Pancreas (tissue), 10 donors: ENCODE measurements at places on chromosomes 11 and 22.
A peak's percentile ranks its signal among the peaks of the same experiment; 100 is the strongest.

GRCh38 chr11:112778091-112778876, 182.9 kb upstream of the NCAM1 start:
- no peak for DNase-seq

DNA sequence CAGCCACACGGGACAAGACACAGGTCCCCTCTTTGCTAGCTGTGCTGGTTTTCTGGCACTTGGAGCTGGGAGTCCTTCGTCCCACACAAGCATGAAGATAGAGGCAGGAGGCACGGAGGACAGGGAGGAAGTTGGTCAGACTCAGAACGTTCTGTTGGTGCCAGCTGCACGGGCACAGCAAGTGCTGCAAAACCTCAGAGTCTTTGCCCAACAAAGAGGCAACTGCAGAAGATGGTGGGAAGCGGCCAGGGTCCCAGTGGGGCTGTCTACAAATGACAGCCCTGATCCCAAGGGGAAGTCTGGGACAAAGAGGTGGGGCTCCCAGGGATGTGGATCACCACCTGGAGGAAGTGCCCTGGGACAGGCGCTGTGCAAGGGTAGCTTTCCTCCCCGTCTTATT, 9.4 kb upstream of the OSM start:
- DNase-seq = no peak

DNA sequence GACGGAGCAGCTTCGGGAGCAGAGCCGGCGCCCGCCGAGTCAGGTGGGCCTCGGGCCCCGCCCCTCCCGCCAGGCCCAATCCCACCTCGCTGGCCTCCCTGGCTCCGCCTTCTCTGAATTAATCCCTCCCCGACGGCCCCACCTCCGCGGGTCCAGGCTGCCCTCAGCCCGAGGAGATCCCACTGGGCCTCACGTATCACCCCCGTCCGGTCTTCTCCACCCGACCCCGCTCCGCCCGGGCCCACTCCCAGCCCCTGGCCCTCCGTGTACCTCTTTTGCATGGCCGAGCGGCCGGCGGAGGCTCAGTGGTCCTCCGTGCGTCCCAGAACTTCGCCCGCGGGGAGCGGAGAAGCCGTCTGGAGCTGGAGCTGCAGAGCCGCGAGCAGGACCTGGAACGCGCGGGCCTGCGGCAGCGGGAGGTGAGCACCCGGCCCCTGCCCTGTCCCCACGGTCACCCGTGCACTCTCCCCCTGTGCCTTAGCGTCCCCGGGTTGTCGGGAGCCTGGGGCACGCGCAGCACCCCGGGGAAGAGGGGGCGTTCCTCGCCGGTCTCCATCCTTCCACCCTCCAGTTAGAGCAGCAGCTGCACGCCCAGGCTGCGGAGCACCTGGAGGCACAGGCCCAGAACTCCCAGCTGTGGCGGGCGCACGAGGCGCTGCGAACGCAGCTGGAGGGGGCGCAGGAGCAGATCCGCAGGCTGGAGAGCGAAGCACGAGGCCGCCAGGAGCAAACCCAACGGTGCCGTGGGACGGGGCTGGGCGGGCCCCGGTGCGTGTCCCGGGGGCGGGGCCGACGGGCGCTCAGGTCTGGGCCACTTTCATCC, 2.2 kb upstream of the CD151 start:
- peak; percentile 35 for DNase-seq

DNA sequence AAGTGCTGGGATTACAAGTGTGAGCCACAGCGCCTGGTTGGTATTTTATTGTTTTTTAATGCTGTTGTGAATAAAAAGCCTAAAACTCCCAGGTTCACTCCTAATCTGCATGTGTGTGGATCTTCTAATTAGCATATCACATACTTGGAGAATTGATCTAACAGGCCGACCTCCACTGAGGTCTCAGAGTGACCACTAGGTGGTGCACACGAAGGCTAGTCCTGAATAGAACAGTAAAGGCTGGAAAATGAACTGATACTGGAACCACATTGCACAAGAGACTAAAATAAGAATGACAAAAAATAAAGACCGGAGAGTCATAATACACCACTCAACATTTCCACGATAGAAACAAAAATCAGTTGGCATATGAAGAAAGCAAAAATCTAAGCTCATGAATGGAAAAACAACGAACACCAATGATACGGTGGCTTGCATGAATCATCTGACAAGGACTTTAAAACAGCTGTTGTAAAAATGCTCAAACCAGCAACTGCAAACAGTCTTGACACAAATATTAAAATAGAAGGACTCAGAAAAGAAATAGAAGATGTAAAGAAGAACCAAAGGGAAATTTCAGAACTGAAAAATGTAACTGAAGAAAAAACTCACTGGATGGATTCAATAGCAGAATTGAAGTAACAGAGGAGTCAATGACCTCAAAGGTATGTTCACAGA, 19.2 kb downstream of the PIM3 start:
- no peak for DNase-seq

DNA sequence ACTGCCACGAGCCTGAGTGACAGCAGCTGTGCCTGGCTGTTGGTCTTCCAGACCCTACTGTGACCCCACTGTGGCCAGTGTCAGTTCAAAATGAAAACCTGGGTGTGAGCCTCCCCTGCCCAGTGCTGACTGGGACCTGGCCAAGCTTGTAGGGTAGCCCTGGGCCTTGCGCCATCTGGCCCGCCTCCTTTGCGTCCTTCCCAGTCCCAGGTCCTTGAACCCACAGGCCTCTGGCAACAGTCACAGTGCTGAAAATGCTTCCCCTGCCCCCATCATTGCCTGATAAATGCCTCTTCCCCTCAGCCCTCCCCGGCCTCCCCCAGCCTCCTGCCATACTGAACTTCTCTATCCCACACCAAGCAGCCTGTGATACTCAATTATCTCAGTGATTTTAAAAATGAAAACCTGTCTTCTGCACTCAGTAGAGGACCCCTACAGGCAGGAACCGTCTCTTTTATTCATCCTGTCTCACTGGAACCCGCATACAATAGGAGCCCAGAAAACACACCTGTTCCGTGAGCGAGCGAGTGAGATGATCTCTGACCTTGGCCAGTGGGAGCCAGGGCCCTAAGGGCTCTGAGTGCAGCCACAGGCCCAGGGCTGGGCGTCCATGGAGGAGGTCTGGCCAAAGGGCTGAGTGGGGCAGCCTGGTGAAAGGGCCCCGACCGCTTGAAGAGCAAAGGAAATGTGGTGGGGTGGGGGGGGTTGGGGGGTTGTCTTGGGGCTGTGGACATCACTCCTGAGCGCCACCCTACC, 49.7 kb upstream of the TTLL12 start:
- peak; percentile 73 for DNase-seq

DNA sequence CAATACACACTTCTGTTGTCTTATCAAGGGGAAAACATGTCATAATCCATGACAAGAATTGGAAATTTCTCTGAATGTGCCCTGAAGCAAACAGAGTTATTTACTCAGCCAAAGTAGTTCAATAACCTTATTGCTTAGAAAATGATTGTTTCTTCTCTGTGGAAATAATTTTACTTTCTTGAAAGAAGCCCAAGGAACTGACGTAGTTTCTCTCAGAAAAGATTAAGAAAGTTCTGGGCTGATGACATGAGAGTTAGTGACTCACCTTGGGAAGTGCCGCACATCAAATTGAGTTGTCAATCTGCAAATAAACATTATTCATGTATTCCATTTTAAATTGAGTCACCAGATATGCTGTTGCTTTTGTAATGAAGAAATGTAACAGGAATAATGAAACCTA, 418.6 kb upstream of the LRRC4C start:
- DNase-seq = no peak

DNA sequence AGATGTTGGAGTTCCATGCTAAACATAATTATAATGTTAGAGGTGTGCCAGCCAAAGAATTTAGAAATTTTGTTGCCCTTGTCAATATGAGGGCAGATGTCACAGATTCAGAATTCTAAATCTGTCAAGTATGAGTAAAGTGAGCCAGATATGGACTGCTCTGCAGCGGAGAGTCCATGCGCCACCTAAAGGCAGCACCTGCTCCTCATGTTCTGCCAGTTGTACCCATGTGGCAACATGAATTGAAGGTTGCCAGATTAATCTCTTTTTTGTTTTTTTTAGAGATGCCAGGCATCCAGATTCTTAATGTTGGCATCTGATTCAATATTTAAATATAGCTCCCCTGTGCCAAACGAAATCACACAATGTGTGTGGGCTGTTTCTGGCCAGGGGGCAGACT, 678.6 kb upstream of the ANO5 start:
- no peak for DNase-seq

DNA sequence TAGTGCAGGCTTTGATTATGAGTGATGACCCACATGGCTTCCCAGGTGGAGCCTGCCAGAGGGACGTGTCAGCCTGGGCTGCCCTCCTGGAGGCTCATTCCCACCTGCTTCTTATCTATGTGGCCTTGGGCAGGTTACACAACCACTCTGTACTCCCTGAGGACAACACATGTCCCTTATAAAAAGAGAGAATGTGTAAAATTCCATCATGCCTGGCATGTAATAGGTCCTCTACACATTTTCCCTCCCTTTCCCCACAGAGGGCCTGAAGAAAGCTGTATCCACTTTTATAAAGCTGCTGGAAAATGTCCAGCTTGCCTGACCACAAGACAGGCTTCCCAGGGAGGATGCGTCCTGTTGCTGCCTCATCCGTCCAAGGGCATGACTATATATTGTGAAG, 55.0 kb upstream of the VSTM5 start:
- DNase-seq = no peak

- no peak for DNase-seq
Measured at GRCh38 chr11:75946531-75947530, 131.8 kb downstream of the UVRAG start.

DNA sequence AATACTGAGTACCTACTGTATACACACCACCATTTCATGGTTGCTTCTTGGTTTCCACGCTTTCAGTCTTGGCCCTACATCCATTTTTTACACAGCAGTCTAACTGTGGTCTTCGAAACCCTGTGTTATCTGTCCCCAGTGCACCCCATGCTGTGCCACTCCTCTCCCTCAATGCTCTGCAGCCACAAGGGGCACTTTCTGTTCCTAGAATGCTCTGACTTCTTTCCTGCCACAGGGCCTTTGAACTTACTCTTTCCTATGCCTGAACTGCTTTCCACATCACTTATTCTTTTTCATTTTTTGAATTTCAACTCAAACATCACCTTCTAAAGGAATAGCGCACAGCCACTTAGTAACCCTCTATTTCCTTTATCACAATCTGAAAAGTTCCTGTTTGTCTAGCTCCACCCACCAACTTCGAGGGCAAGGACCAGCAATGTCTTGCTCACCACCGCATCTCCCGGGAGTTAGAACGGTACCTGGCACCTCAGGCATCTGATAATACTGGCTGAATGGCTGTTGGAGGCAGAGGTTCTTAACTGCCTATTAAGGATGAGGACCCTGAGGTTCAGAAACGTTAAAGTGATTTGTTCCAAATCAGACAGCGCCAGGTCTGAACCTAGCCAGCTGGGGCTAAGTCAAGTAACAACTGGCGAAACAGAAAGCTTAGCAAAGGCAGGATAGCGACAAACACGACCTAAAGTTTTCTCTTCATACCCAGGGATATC, 568 bp downstream of the ALG8 start:
- no peak for DNase-seq

- DNase-seq = no peak
Measured at GRCh38 chr11:101397979-101398378, 185.8 kb downstream of the TRPC6 start.

GRCh38 chr22:45088576-45088975, 75.1 kb upstream of the NUP50 start:
- no peak for DNase-seq

DNA sequence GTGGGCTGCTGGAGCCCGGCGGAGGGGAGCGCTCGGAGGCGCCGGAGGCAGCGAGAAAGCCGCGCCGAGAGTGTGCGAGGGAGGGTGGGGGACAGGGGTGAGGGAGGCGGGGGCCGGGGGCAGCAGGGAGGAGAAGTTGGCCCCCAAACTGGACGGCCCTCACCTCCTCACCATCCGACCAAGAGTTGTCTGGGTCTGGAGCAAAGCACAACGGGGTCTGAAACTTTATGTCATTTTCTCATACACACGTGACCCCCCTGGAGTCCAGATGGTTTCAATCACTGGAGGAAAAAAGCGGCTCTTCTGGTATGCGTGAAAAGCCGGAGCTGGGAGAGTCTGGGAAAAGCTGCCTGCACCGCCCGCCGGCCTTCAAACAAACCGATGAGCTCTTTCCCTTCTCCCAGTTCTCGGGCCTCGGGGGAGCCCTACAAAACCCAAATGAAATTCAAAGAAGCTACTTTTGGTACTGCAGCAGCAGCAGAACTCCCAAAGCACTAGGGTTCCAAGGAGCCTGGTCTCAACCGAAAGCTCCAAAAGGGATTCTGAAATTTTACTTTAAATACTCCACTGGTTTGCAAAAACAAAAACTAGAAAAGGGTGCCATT, 39.7 kb upstream of the AKIP1 start:
- DNase-seq = peak; percentile 69

- no peak for DNase-seq
Measured at GRCh38 chr11:114149689-114150407, 90.3 kb downstream of the ZBTB16 start.

DNA sequence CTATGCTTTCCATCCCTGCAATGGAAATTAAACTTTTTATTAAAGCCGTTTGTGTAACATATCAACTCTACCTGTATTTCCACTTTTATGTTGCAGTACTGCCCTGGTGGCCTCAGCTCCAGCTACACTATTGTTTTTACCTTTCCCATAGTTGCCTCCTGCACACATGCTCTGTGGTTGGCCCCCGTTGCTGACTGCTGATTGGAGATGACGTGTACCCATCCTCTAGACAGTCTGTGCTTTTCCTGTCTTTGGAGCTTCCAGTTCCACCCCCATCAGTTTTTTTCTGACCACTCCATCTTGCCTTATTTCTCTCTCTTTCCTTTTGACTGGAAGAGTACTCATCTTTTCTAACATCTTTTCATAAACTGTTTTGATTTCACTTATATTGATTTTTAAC, 123.8 kb downstream of the TEAD1 start:
- DNase-seq = no peak

DNA sequence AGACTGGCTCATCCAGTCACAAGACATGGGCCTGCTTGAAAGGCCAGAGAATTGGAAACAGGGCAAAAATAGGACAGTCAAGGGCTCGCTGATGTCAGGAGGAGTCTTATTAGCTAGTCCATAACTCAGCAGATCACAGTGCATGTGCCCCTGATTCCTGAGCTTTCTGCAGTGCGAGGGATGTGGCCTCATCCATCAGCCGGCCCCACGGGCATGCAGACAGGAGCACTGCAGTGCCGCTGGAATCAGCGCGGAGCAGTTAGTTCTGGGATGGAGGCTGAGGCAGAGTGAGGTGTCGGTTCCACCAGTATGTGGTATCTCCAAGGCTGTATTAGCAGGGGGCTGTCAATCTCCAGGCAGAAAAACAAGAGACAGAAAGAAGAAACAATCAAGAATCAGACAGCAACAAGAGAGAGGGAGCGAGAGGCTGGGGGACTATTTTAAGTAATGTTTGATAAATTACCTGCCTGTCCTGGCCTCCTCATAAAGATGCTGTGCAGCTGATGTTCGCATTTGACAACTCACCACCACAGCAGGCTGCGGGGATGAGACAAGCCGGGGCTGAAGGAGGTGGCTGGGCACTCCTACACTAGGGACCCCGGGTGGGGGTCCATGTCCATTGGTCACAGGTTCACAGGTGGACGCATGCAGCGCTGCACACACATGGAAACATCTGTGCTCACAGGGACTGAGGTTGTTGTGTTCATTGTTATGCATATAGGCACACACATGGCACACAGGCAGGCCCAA, 167.2 kb downstream of the TRIM29 start:
- no peak for DNase-seq
